ENCODE measurements at places on chromosomes 7 and 10.

- no peak for DNase-seq
Measured at GRCh38 chr10:19097151-19097550, 48.5 kb downstream of the MALRD1 start.

DNA sequence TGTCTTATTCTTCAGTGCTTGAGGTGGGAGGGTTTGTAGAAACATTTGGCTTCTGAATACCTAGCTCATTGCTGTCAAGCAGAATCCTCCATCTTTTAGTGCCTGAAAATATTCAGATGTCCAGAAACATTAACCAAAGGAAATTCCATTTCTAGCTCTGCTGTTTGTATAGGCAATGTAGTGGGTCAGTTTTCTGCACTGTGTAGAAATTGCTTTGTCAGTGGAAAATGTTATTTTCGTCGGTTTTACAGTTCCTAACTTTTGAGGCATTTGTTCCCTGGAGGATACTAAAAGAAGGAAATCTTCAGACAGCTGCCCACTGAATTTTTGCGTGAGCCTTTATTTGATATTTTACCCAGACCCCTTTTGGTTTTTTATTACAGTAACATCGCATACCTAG lies 143.4 kb downstream of the TPST1 start:
- DNase-seq = no peak

DNA sequence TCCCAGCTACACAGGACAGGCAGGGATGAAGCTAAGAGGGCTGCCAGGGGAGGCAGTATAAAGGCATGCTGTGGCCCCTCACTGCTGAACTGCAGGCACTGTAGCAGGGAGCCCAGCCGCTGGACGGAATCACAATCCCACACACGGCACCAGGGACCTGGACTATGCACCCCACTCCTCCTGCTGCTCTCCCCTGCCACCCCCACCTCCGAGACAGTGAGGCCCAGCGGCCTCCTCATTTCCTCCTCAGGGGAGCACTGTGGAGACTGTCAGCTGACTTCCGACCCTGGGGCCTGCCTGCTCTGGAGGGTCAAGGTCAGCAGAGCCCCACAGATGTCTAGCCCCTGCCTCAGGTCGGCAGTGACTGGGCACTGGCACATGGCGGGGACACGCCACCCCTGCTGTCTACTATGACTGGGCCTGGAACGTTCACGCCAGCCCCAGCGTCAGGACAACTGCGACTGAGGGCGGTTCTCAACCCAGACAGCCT lies 92.7 kb downstream of the FAM53B start:
- no peak for DNase-seq

- no peak for DNase-seq
Measured at GRCh38 chr10:97575127-97575668, 2.6 kb downstream of the ANKRD2 start.

GRCh38 chr7:130279286-130279685 lies 12.6 kb downstream of the CPA2 start:
- DNase-seq = no peak

GRCh38 chr10:102704915-102705314 lies 9.3 kb downstream of the ARL3 start:
- no peak for DNase-seq

All from AG09309 (cell line).